ENCODE measurements at places on chromosomes 3 and 15.
A peak's percentile ranks its signal among the peaks of the same experiment; 100 is the strongest.

DNA sequence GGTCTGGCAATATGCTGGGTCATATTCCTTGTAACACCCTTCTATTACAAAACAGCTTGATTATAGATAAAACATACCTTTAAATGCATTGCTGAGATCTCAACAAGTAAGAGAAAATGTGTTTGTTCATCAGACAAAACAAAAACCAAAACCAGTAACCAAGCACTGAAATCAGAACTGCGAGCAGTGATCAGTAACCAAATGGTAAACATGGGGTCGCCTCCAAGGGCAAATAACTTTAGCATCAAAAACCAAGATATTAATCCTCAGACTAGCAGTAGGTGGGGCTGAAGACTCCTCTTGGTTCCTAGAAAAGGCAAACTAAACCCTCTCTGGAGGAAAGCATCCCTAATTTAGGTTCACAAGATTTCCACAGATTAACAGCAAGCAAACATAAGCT is 6.6 kb upstream of the HESX1 start:
- H3K27ac ChIP-seq = no peak overlapping the region
- DNase-seq = no peak
- H3K4me3 ChIP-seq = no peak overlapping the region
- no peaks in the 10 kb centered on the region for H3K27me3 ChIP-seq
- no peaks in the 10 kb centered on the region for H3K4me1 ChIP-seq

DNA sequence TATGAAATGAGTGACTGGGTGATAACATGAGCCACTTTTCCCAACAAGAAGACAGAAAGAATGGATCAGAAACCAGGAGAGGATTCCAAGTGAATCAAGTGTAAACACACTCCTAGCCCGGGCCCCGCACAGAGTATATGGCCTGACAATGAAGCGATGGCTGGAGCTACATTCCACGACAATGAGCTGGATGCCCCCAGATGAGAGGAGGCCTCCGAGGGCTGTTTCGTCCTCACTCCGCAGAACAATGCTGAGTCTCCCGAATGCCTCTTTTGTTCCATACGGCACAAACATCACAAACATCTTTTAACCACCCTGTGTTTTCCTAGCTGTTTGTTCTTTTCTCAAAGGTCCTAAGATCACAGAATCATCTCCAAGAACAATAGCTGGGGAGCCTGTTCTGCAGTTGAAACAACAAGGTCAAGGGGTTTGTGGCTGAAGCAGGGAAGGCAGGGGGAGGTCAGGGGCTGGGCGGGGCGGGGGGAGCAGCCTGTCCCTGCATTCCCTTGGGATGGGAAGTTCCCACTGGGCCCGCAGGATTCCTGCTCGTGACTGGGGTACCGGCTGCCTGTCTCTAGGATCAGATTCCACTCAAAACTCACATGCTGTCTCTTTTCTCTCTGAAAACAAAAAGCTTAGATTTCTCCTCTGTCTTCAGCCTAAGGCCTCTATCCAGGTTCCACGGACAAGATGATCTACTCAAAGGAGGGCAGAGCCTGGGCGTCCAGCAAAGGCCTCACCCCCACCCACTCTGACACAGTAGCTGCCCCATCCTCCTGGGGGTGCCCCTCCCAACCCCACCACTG is 151.3 kb downstream of the XXYLT1 start:
- H3K4me3 ChIP-seq = no peak overlapping the region
- no peaks in the 10 kb centered on the region for H3K27me3 ChIP-seq
- H3K27ac ChIP-seq = peak overlapping the region; percentile 73
- H3K36me3 ChIP-seq = no peaks in the 10 kb centered on the region
- peaks cover 27% of the 10 kb centered on the region for H3K4me1 ChIP-seq

- DNase-seq = no peak
- no peak overlapping the region for H3K27ac ChIP-seq
- H3K4me3 ChIP-seq = no peak overlapping the region
- no peaks in the 10 kb centered on the region for H3K36me3 ChIP-seq
- H3K27me3 ChIP-seq = peaks cover 12% of the 10 kb centered on the region
Observed at GRCh38 chr3:117483839-117484238, 774.3 kb downstream of the TUSC7 start.

DNA sequence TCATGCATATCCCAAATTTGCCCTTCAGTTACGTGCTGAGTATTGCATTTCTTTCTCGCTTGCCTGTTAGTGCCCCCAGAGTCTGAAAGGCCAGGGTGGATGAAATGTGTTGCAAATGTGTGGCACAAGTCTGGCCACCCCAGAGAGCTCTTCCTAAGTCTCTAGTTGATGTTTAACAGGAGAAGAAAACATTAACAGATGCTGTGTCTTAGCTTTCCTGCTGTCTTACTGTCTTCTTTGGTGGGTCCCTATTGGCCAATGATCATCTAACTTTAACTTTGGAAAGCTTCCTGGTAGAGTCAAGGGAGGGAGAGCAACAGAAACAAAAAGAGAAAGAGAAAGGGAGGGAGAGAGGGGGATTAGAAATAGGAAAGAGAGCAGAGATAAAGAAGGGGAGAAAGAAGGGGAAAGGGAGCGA is 76.7 kb upstream of the P3H2 start:
- H3K27me3 ChIP-seq = no peaks in the 10 kb centered on the region
- no peak overlapping the region for H3K4me3 ChIP-seq
- no peak overlapping the region for H3K27ac ChIP-seq
- no peaks in the 10 kb centered on the region for H3K36me3 ChIP-seq
- peaks cover 10% of the 10 kb centered on the region for H3K4me1 ChIP-seq
- no peak for DNase-seq

DNA sequence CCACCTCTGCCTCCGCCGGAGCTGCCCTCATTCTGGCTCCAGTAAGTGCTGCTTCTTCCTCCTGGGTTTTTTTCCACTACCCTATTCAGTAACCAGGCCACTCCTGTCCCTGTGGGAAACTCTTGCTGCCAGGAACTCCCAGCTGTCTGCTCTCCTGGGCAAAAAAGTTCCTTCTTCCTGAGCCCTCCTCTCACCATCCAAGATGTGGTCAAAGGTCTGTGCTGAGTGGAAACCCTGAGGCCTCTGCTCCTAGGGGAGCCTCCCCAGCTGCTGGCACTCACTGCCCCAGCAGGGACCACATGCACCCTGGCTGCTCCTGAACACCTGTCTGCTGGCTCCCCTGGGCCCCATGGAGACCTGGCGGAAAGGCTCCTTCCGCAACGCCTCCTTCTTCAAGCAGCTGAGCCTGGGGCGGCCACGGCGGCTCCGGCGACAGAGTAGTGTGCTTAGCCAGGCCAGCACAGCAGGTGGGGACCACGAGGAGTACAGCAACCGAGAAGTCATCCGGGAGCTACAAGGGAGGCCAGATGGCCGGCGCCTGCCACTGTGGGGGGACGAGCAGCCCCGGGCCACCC is 454 bp downstream of the C15orf62 start:
- H3K4me3 ChIP-seq = no peak overlapping the region
- peaks cover 28% of the 10 kb centered on the region for H3K4me1 ChIP-seq
- H3K27ac ChIP-seq = peak overlapping the region; percentile 92
- no peaks in the 10 kb centered on the region for H3K27me3 ChIP-seq
- peaks cover 13% of the 10 kb centered on the region for H3K36me3 ChIP-seq

DNA sequence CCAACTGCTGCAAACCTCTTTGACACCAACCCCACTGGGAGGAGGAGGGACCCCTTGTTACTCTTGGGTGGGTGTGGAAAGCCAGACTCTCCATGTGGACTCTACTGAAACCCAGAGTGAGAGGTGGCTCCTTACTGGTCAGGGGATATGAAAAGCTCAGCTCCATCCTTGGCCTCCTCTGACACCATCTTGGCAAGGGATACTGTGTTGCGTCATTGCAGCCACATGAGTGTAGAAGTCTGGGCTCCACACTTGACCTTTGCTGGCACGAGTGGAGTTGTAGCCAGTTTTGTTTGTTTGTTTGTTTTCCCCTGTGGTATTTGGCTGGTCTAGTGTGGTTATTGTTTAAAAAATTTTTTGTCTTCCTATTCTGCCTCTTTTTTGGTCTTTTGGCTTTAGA is 289.1 kb downstream of the GAP43 start:
- peaks cover 7% of the 10 kb centered on the region for H3K27me3 ChIP-seq
- no peaks in the 10 kb centered on the region for H3K36me3 ChIP-seq
- no peak overlapping the region for H3K27ac ChIP-seq
- no peak overlapping the region for H3K4me3 ChIP-seq
- H3K4me1 ChIP-seq = no peaks in the 10 kb centered on the region

- H3K27ac ChIP-seq = no peak overlapping the region
- no peak overlapping the region for H3K4me3 ChIP-seq
- H3K36me3 ChIP-seq = peaks cover 9% of the 10 kb centered on the region
- H3K27me3 ChIP-seq = no peaks in the 10 kb centered on the region
- peaks cover 13% of the 10 kb centered on the region for H3K4me1 ChIP-seq
Observed at GRCh38 chr3:122356402-122356801, 26.6 kb downstream of the MIX23 start.

- H3K4me3 ChIP-seq = no peak overlapping the region
- no peak for DNase-seq
- H3K27ac ChIP-seq = no peak overlapping the region
- no peaks in the 10 kb centered on the region for H3K27me3 ChIP-seq
- H3K36me3 ChIP-seq = no peaks in the 10 kb centered on the region
- no peaks in the 10 kb centered on the region for H3K4me1 ChIP-seq
Observed at GRCh38 chr3:28978092-28978491, 302.8 kb upstream of the RBMS3 start.

DNA sequence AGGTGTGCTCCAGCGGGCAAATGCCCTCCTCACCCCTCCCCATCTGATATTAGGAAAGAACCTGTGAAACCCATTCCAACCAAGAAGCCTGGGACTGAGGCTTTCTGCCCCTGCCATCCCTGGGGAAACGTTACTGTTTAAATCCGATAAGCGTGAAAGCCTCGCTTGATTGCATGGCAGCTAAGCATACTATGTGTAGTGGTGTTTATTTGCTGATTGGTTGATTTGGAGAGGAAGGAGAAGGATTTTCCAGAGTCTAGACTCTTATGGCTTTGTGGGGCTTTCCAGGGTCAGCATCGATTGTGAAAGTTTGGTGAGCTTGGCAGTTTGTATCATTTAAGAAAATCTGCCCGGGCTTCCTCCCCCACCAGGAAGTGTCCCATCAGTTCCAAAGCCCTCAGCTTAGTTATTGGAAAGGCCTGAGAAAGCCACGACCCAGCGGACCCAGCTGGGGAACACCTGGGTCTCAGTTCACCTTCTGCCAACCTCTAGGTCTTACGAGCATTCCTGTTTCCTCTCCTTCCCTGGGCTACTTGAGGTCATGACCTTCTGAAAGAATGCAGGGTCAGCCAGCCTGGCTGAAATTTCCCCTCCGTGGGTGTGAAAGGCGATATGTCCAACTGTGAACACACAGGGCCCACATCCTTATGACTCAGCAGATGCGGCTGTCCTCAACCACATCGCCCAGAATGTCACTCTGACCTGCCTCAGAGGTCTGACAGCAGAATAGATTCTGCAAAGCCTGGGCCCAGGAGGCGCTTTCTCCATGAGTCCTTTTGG is 62.8 kb upstream of the HERC1 start:
- H3K4me1 ChIP-seq = peaks cover 10% of the 10 kb centered on the region
- no peaks in the 10 kb centered on the region for H3K36me3 ChIP-seq
- no peak overlapping the region for H3K4me3 ChIP-seq
- H3K27ac ChIP-seq = no peak overlapping the region
- no peaks in the 10 kb centered on the region for H3K27me3 ChIP-seq

DNA sequence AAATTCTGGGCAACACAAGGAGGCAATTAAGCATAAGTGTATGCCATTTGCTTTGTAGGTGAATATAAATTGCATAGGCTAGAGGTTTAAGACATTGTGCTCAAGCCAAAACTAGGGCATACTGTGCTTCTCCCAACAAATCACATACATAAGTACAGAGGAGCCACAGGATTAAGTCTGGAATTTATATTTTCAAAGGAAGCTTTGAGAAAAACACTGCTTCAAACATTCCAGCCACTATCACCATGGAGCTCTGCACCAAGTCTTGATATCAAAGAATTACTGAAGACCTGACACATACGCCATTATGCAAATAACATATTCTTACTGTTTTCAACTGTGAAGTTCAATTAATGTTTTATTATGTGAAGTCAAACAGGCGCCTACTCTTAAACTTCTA is 119.4 kb upstream of the NPHP3 start:
- no peaks in the 10 kb centered on the region for H3K4me1 ChIP-seq
- H3K27me3 ChIP-seq = peaks cover 11% of the 10 kb centered on the region
- no peak for DNase-seq
- H3K4me3 ChIP-seq = no peak overlapping the region

- H3K36me3 ChIP-seq = no peaks in the 10 kb centered on the region
- no peak overlapping the region for H3K27ac ChIP-seq
- DNase-seq = no peak
Observed at GRCh38 chr15:87523516-87523915, 733.0 kb downstream of the NTRK3 start.

GRCh38 chr3:124812291-124813265 is 74.6 kb downstream of the ITGB5 start:
- no peaks in the 10 kb centered on the region for H3K27me3 ChIP-seq
- H3K4me1 ChIP-seq = peaks cover 22% of the 10 kb centered on the region
- no peak overlapping the region for H3K4me3 ChIP-seq
- H3K27ac ChIP-seq = peak overlapping the region; percentile 84
- H3K36me3 ChIP-seq = peaks cover 19% of the 10 kb centered on the region

DNA sequence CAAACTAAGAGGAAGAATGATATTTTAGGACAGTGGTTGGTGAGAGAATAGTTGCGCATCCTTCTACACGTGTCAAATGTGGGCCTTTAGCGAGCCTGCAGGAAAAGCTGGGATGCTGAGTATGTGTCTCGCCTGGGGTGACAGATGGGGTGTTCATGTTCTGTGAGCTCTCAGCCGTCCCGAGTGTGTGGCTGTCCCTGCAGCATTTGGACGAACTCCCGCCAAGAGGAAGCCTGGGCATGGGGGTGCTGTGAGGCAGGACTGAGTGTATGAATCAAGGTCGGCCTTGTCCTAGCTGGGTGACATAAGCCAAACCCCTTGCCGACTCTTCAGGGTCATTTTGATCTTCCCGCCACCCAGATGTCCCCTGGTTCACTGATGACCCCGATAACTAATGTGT is 94.8 kb downstream of the CACNA1D start:
- H3K4me1 ChIP-seq = no peaks in the 10 kb centered on the region
- H3K27ac ChIP-seq = no peak overlapping the region
- H3K4me3 ChIP-seq = no peak overlapping the region
- DNase-seq = no peak

GRCh38 chr3:65583188-65583587 is 455.5 kb downstream of the MAGI1 start:
- peak overlapping the region; percentile 15 for H3K27ac ChIP-seq
- H3K27me3 ChIP-seq = no peaks in the 10 kb centered on the region
- DNase-seq = no peak
- no peak overlapping the region for H3K4me3 ChIP-seq
- no peaks in the 10 kb centered on the region for H3K36me3 ChIP-seq

DNA sequence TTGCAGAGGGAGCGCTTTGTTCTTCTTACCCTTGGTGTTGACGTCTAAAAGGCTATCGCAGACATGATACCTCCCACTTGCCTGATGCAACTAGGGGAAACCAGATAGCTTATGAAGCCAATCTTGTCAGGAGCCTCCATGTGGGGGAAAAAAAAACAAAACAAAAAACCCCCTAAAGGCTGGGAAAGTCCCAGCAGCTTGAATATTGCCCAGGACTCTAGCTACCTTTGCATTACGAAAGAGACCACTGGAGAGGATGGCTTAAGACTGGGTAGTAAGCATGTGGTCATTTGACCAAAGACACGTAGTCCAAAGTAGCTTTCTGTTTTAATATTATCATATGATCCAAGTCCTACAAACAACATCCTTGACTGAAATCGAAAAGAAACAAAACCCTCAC is 120.7 kb upstream of the WNT5A start:
- H3K4me1 ChIP-seq = peaks cover 16% of the 10 kb centered on the region
- no peak overlapping the region for H3K27ac ChIP-seq
- H3K27me3 ChIP-seq = peaks cover 49% of the 10 kb centered on the region
- H3K4me3 ChIP-seq = no peak overlapping the region
- no peaks in the 10 kb centered on the region for H3K36me3 ChIP-seq
- no peak for DNase-seq
